ENCODE measurements at places on chromosomes 5 and 9.

- peak; percentile 96 for DNase-seq
Observed at GRCh38 chr5:65299861-65300260, 181.9 kb downstream of the ADAMTS6 start.

DNA sequence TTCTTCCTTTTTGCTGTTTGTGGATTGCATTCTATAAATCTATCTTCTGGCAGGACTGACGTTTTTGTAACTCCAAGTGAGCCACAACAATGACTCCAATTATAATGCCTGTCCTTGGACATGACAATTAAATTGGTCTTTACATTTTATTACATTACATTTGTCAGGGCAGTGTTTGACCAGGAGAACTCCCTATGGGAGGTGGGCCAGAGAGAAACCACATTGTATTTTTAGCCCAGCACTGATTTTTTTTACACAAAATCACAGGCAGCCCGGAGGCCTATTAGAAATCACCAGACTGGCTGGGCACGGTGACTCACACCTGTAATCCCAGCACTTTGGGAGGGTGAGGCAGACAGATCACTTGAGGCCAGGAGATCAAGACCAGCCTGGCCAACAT, 99.1 kb upstream of the SMC5 start:
- no peak for DNase-seq

- DNase-seq = no peak
Observed at GRCh38 chr5:42798284-42799240, 13.1 kb downstream of the SELENOP start.

GRCh38 chr5:4643190-4643589, 496.9 kb upstream of the ADAMTS16 start:
- no peak for DNase-seq

DNA sequence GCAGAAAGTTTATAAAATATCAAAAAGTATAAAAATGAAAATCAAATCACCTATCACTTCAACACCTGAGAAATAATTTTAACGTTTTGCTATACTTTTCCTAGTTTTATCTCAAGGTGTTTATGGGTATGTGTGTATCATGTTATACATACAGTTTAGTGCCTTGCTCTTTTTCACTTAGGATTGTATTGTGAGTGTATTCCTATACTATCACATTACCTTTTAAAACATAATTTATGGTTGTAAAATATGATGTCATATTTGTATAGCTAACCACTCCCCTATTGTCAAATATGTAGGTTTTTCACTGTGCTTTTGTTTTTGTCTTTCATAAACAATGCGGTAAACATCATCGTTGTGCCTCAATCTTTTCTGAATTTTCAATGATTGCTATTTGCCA, 479.9 kb downstream of the SPOCK1 start:
- DNase-seq = no peak

GRCh38 chr5:54520940-54521339, 3.4 kb downstream of the SNX18 start:
- DNase-seq = no peak
